Immature natural killer cell (primary cell): ENCODE measurements at places on chromosomes 7 and 10.

GRCh38 chr7:80182630-80183276 lies 48.1 kb downstream of the GNAI1 start:
- DNase-seq: no peak

DNA sequence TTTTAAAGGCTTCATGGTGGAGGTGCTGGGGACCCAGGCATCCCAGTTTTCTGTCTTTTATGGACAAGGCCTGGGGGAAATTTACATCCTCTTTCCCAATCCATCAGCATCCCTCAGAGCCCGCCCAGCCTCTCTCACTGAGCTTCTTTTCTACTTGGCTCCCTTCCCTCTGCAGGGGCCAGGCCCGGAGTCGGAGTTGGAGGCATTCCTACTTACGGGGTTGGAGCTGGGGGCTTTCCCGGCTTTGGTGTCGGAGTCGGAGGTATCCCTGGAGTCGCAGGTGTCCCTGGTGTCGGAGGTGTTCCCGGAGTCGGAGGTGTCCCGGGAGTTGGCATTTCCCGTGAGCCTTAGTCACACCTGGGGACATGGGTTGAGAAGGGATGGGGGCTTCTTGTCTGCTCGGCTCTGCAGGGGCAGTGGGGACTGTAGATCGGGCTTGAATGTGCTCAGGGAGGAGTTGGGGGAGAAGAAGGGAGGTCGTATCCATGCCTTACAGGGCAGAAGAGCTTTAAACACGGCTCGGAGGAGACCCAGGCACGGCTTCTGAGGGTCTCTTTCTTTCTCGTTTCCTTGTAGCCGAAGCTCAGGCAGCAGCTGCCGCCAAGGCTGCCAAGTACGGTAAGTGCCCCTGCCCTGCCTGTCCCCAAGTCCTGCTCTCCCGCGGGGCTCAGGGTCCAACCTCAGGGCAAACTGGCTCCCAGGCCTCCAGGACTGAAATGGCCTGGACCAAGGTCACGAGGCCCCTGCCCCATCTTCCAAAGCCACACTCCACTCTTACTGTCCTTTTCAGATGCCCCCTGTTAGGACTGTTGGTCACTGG lies 27.3 kb upstream of the LIMK1 start:
- DNase-seq: no peak

- DNase-seq: no peak
Observed at GRCh38 chr7:129437190-129437589, 3.0 kb downstream of the STRIP2 start.

- no peak for DNase-seq
Observed at GRCh38 chr7:2420216-2420933, 17.0 kb downstream of the CHST12 start.
